Left renal pelvis (tissue), 4 donors: ENCODE measurements at places on chromosomes 11 and 22.
A peak's percentile ranks its signal among the peaks of the same experiment; 100 is the strongest.

DNA sequence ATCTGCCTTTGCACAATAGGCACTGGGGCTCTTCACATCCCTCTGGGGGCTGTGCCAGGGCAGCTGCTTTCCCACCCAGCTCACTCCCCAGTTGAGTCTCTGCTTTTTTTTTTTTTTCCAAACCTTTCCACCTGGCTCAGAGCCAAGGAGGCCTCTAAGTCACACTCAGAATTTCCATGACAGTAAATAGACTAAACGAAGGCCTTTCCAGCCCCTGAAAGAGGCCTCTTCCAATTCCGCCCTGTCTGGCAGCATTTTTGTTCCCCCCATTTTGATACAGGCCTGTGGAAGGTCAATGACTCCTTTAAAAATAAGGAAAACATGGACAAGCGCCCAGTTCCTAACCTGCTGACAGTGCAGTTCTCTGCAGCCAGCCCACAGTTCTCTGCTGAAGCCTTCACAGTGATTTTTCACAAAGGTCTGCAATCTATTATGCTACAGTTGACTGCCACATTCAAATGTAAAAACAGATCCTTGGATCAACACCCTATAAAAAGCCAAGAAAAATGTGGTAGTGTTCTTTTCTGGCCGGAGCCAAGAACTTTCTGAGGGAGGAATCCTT, 107.5 kb upstream of the SESN3 start:
- peak; percentile 72 for DNase-seq

GRCh38 chr11:6468712-6469495, 4.8 kb downstream of the TRIM3 start:
- peak; percentile 85 for DNase-seq

- peak; percentile 2 for DNase-seq
These were observed 132.0 kb downstream of the ELP4 start for GRCh38 chr11:31641477-31642062.

DNA sequence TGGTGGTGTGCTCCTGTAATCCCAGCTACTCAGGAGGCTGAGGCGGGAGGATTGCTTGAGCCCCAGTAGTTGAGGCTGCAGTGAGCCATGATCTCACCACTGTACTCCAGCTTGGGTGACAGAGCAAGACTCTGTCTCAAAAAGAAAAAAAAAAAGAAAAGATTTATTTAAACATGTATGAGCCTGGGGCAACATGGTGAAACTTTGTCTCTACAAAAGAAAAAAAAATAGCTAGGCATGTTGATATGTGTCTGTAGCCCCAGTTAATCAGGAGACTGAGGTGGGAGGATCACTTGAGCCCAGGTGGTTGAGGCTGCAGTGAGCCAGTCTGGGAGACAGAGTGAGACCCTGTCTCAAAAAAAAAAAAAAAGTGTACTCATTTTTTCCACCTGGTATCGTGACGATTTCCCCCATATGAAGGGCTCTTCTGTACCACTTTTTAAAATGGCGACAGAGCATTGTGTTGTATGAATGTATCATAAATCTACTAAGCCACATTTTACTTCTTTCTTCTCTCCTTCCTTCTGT, 16.4 kb upstream of the KCTD14 start:
- no peak for DNase-seq

DNA sequence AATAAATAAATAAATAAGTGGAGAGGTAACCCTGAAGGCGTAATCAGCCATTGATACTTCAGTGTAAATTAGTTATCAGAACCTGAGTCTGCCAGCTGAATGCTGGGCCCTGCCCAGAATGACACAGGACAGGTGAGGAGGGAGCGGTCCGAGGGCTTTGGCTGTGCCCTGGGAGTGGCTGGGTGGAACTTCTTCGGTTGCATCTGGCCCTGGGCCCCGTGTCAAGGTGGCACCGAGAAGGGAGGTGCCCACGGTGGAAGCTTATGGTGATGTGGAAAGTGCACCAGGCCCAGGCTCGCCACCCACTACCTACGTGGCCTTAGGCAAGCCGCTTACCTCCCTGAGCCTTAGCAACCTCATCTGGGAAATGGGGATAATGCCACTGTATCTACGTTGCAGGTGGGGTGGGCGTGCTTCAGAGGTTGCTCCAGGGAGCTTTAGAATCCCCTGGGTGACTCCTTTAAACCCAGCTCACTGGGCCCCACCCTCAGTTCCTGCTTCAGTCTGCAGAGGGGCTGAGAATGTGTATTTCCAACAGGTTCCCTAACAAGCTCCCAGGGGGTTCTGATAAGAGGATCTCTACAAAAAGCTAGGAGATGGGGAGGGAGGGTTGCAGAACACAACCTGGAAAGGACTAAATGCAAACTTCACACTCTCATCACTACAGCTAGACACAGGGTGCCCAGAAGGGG, 38.8 kb downstream of the TXN2 start:
- no peak for DNase-seq

DNA sequence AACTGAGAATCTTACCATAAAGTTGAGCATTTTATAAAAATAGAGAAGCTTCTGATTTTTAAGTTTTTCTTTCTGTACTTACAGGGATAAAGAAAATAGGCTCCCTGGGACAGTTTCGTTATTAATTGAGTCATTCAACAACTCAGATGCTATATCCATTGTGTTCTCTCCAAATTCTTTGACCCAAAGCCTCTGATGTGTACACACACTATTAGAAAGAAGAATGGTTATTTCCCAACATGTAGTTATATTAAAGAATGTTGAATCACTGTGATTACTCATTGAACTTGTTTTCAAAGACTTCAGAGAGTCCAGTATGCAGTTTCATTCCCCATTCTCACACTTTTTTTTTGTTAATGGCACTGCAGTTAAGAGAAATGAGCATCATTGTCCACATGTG, 734.3 kb upstream of the ARHGAP42 start:
- no peak for DNase-seq

- DNase-seq, result no peak
These were observed 10.2 kb downstream of the SERPIND1 start for GRCh38 chr22:20783844-20784723.

GRCh38 chr22:35674335-35674734, 26.1 kb downstream of the APOL6 start:
- no peak for DNase-seq

GRCh38 chr11:6377902-6378639, 12.2 kb upstream of the SMPD1 start:
- DNase-seq, result no peak

- peak; percentile 66 for DNase-seq
These were observed 3.1 kb downstream of the CSNK2A3 start for GRCh38 chr11:11349870-11350337.

- no peak for DNase-seq
These were observed 140.8 kb downstream of the PKNOX2 start for GRCh38 chr11:125305345-125305744.

DNA sequence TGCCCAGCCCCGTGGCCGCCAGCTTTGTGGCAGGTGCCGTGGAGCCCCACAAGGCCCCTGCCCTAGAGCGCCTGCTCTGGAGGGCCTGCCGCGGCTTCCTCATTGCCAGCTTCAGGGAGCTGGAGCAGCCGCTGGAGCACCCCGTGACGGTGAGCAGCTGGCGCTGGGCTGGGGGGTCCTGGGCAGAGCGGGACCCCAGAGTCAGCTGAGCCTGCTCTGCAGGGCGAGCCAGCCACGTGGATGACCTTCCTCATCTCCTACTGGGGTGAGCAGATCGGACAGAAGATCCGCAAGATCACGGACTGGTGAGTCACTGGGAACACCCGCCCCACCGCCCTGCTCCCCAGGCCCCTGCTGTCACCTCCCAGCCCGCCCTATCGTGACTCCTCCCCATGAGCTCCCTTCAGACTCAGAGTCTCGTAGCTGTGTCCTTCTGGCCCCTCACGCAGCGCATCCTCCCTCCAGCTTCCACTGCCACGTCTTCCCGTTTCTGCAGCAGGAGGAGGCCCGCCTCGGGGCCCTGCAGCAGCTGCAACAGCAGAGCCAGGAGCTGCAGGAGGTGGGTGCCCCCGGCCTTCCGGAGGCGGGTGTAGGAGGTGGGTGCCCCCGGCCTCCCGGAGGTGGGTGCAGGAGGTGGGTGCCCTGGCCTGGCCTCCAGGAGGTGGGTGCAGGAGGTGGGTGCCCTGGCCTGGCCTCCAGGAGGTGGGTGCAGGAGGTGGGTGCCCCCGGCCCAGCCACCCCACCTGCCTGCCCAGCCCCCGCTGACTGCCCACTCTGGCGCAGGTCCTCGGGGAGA, 4.7 kb downstream of the TCIRG1 start:
- no peak for DNase-seq

DNA sequence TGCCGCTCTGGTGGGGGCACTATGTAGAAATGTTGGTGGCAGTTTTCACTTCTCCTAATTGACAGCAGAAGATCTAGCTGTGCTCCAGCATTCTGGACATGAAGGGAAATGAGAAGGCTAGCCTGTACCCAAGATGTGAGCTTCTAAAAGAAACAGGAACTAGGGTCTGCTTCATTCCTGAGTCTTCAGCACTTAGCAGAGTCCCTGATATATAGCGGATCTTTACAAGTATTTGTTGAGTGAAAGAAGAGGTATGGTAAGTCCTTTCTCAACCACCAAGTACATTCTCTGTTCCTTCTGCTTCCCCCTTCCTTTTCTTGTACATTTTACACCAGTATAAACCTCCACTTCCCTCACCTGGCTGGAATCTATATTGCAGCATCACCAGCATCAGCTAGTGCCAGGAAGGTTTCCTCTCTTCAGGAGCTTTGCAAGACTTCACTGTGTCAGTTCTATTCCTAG, 408.3 kb upstream of the CADM1 start:
- no peak for DNase-seq

- DNase-seq, result no peak
These were observed 562 bp downstream of the SHANK2 start for GRCh38 chr11:71251761-71252268.

GRCh38 chr22:24894998-24895397, 51.5 kb downstream of the LHFPL7 start:
- DNase-seq, result peak; percentile 16

DNA sequence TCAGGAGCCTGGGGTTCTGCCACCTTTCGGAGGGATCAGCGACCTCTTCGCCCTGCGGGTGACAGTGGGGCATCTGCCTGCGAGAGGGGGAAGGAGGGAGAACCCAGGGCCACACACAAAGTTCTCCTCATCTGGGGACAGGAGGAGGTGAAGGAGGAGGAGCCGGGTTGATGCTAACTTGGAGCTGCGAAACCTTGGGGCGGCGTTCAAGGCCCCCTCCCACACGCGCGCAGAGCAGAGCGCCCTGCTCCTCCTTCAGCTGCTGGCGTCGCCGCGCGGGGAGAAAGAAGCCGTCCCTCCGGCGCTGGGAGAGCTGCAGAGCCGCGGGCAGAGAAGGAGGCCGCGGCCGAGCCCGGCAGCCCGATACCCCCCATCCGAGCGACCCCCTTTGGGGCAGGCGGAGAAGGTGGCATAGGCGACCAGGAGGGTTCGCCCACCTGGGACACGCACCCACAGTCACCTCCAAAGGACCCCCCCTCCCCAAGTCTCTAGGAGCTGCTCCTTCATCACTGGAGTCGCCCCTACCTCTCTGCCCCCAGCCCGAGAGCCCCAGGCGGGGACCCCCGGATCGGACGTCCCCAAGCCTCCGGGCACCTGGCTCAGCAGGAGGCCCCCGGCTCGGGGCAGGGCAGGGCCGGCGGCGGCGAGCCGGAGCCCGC, at the start of gene RASD2:
Gene RASD2, plus strand, starts transcription at position 237 of the 659 bp plus-strand sequence. CDS start 5,979 bp downstream, outside the sequence.
- no peak for DNase-seq

- no peak for DNase-seq
These were observed 47.6 kb upstream of the FIBIN start for GRCh38 chr11:26946257-26946716.

DNA sequence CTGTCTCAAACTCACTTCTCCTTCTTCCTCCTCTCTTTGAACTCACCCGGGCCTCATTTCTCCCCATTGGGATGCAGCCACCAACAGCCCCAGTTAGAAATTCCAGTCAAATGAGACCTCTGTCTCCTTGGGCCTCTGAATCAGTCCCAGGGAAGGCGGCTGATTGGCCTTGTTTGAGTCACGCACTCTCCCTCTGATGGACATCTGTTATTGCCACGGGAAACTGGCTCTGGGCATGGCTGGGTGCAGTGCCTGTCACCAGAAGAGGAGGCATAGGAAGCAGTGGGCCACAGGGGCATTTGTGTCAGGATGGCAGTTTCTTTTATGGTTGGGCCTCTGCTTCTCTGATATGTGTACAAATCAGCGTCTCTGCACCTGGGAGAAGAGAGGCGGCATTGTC, 9.6 kb upstream of the WNT11 start:
- DNase-seq, result no peak

DNA sequence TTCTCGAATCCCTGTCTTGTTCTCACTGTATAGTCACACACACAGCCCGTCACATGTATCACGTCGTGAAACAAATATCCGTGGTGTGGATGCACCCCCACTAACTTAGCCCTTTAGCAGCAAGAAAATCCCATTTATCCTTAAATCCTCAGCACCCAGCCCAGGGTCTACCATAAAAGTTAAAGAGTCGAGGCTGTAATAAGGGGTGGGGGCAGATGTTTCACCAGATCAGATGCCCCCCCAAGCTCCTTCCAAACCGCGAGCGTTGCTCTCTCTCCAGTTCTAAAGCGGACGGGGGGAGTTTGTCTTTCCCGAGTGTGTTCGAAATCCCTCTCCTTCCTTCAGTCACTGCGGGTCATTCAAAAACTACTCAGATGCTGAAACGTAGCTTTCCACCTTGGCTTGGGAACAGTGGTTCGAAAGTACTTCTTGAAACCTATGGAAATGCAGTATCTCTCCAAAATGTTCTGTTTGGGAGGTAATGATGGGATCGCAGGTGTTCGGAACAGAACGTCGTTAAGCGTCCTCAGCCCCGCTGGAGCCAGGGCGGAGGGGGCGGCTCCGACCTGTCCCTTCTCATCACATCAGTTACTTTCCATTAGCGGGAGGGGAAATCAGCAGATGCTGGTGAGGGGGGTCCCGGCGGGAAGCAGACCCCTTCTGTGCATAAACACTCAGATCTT, 156.2 kb downstream of the BRD1 start:
- no peak for DNase-seq

DNA sequence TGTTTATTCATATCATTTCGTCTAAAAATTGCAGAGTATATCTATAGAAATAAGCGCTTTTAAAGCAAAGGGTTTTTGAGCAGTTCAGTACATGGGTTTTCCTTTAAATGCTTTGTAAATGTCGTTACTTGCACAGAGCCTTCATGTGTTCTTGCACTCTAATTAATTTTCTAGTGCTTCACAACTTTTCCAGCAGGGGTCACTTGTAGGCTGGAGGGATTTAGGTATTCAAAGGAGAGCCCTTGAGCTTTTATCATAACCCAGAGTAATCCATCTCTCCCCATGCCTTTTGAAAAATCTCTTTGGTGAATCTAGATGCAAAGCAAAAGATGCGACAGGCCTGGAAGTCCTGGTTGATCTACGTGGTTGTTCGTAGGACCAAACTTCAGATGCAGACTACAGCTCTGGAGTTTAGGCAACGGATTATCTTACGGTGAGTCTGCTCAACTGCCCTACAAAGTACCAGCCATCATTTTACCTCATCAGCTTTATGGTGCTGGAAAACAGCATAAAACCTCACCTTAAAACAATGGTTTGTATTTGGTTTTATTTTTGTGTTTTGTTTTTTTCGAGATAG, 60.4 kb downstream of the SFI1 start:
- no peak for DNase-seq
